ENCODE measurements at places on chromosomes 2 and 18.

DNA sequence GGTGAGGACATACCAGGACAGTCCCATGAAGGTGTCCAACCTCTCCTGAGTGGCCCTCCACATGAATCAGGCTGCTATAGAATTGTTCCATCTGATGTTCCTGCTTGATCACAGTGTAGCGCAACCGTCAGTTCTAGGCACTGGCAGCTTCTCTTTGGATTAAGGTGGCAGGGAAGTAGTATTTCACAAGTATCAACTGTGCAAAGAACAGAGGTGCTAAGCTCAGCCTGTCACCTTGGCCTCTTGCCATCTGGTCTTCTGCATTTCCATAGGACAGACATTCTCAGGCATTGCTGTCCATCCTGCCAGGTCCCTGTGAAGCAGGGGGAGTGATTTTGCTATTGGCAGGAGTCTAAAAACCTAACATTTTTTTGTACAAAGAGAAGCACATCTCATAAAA lies 182.2 kb upstream of the EPAS1 start:
- no peak for DNase-seq

DNA sequence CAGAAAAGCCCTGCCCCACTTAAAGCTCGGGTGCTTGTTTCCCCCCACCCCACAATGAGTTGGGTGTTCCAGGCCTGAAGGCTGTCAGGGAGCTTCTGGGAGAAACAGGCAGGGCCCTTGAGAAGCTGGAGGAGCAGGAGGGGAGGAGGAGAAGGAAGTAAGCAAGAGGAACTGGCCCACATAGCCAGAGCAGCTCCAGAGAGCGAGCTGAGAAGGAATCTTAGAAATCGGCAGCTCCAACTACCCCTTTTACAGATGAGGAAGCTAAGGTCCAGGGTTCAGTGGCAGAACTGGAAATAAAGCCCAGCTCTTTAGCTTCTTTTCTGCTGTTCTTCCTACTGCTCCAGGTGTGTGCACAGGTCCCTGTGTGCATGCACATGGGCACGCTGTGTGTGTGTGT lies 12.7 kb upstream of the KCNK3 start:
- DNase-seq: no peak

GRCh38 chr2:232519581-232520438 lies at the start of gene PRSS56:
Gene PRSS56, plus strand, starts transcription at chr2:232520388. Its CDS starts 211 bp downstream, at chr2:232520599.
- no peak for DNase-seq

- DNase-seq: no peak
These were observed 232.7 kb downstream of the METTL4 start for GRCh38 chr18:2338601-2339000.

Data from occipital lobe (tissue), 3 donors.